Omental fat pad (tissue), 4 donors: ENCODE measurements at places on chromosomes 3 and 15. TPM values are rescaled to one million over a fixed set of nuclear protein-coding genes. Genes with fewer than 3 reads are reported as not detected.

GRK7 gene
- 0.46 TPM for total RNA-seq

SKOR1 gene
- 0.24 TPM for total RNA-seq

TTLL13 gene
- not detected for total RNA-seq

TM4SF4 gene
- total RNA-seq, result 0.24 TPM

KLHL40 gene
- total RNA-seq, result not detected

WDR93 gene
- total RNA-seq, result not detected

ABHD17C gene
- total RNA-seq, result 1.1 TPM

POU1F1 gene
- total RNA-seq, result not detected

CHAC1 gene
- 0.63 TPM for total RNA-seq

DUOXA2 gene
- total RNA-seq, result not detected

CHDH gene
- total RNA-seq, result 0.63 TPM

ANKRD34C gene
- total RNA-seq, result not detected

ISL2 gene
- total RNA-seq, result 0.75 TPM

CELSR3 gene
- 0.94 TPM for total RNA-seq

KBTBD12 gene
- total RNA-seq, result 0.56 TPM

GHSR gene
- total RNA-seq, result not detected

P2RY12 gene
- 8.3 TPM for total RNA-seq

PLIN1 gene
- total RNA-seq, result 1,383 TPM

SLC35G2 gene
- total RNA-seq, result 13.1 TPM
